Esophagus muscularis mucosa (tissue), 4 donors: ENCODE measurements at places on chromosomes 13 and 19.
A peak's percentile ranks its signal among the peaks of the same experiment; 100 is the strongest.

GRCh38 chr13:112391746-112392145, 15.6 kb downstream of the SPACA7 start:
- DNase-seq, result peak; percentile 57

- DNase-seq, result no peak
Measured at GRCh38 chr13:98201984-98202383, 24.9 kb upstream of the RNF113B start.

DNA sequence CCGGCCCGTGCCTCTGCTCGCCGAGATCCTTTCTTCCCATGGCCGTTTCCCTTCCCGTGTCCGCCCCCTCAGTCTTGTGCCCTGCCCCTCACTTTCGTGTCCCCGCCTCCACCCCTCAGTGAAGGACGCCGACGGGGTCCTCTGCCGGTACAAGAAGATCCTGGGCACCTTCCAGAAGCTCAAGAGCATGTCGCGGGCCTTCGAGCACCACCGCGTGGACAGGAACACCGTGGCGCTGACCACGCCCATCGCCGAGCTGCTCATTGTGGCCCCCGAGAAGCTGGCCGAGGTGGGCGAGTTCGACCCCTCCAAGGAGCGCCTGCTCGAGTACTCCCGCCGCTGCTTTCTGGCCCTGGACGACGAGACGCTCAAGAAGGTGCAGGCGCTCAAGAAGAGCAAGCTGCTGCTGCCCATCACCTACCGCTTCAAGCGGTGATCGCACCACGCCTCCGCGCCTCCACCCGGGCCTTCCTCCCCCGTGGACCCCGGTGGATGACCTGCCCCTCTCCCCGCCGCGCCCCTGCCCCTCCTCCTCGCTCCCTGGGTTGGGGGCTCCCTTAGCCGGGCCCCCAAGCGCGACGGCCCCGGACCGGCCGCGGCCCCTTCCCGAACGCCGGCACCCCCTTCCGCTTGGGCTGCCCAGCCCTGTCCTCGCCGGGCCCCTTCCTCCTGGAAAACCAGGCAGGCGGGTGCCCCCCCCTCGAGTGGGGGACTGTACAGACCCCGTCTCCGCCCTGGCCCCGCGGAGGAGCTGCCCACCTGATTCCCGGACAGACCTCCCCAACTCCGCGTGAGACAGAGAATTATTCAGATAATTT, 2.3 kb upstream of the U2AF2 start:
- DNase-seq, result no peak

GRCh38 chr13:73421310-73421912, 362.6 kb downstream of the KLF5 start:
- no peak for DNase-seq

GRCh38 chr13:110249326-110249725, 57.6 kb downstream of the COL4A1 start:
- peak; percentile 72 for DNase-seq

DNA sequence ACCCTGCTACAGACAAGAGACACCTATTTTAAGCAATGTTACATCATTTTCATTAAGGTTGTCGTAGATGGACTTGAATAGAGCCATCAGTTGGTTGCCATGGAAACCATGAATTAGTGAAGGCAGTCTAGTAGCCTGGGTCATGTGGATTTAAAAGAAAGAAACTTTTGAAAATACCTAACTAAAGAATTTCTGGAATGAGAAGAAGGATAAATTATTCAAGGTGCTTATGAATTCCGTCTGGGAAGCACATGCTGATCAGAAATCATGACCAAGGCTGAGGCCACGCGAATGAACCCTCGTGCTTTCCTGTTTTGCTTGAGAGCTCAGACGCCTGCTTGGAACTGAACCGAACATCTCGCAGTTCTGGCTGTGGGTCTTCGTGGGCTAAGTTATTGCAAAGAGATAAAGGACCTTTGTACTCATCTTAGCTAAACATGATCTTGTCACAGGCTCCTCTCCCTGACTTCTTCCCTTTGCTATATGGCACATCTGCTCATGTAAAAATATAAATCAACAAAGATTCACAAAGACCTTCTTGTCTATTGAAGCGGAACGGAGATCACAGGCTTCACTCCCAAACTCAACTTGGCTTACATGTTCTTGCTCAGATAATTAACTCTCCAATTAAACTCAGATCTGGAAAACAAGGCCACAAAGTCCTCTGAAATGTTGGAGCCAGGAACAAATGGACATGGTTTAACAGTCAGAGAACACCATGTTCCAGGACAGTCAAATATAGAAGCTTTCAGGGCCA, 140.2 kb downstream of the NUFIP1 start:
- no peak for DNase-seq

GRCh38 chr19:5803441-5803751, 1.5 kb upstream of the NRTN start:
- DNase-seq, result no peak

DNA sequence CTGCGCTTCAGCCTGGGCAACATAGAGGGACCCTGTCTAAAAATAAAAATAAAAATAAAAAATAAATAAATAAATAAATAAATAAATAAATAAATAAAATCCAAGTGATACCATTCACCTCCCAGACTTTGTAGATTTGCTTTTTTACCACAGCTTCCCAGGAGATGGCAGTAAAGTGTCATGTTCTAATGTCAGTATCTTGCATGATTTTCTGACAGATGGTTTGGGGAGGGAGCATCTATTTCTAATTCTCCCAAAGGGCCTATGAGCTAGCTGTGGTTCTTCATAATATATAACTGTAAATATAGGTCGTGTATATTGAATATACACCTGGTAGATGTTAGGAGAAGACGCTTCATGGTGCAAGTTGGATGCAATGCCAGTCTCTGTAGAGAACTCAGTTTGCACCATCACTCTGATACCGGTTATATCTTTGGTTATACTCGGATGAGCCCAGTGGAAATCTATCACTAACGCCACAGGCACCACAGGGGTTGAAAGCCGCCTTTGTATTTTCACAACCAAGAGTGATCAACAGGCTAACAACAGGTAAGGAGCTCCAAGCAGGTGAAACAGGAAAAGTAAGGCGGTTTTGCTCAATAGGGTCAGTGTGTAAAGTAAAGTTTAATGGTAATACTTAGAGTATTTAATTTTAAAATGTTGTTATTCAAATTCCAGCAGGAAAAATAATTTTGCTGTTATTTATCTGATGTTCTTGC, 13.9 kb downstream of the APLP1 start:
- DNase-seq, result no peak

DNA sequence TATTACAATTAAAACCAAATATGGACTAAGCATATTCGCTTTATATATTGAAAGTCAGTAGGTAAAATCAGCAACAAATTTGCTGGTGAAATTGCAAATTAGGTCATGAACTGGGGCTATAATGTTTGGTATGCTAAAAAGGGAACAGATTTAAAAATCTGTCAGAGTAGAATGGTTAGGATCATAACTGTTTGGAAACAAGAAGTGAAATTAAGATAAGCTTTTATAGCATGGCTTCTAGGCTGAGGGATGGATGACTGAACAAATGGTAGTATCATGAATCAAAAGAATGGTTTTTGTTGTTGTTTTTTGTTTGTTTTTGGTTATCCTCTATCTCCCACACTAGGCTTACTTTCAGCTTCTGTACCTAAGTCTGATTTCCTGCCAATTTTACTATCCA, 1090.4 kb downstream of the PCDH9 start:
- no peak for DNase-seq

DNA sequence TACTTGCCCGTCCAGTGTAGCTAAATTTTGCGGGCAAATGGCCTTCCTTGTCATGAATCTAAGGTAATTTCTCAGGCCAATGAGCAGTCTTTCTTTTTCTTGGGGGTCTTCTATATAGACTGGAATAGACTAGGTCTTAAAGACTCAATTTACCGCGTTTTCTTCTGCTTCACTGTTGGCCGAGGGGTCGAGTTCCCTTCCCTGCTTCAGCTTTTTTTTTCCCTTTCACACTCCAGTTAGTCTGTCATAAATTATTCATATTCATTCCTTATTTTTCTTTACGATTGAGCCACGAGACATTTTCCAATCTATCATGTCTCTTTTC, 276 bp downstream of the ALG11 start:
- DNase-seq, result no peak

- no peak for DNase-seq
Measured at GRCh38 chr19:53853707-53854106, 14.0 kb upstream of the MYADM start.

GRCh38 chr19:57438925-57439324, 3.8 kb downstream of the ZNF749 start:
- no peak for DNase-seq

DNA sequence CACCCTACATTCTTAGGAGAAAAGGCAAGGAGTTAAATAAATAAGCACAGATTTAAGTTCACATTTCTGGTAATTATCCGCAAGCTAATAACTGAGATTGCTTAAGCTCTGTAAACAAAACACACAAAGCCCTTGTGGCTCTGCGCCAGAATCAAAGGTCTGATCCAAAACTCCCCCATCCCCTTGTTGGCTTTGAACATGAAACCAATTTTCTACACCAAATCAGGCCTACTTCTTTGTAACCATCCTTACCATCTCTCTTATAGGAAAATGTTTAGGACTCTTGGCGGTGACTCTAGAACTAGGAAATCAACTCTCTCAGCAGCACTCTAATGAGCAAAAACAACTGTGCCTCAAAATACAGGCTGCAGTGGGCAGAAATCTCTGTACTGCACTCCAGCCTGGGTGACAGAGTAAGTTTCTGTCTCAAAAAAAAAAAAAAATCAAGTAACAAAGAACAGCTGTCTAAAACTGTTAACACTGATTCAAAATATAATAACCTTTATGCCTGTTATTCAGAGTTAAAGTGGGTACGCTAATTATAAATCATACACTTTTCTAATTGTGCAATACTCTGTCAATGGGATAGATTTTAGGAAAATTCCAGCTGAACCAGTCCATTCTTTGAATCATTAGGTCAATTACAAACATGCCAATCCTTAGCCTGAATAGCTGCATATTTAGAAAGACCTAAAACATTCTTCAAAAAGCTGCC, 25.8 kb downstream of the ABCC4 start:
- no peak for DNase-seq

DNA sequence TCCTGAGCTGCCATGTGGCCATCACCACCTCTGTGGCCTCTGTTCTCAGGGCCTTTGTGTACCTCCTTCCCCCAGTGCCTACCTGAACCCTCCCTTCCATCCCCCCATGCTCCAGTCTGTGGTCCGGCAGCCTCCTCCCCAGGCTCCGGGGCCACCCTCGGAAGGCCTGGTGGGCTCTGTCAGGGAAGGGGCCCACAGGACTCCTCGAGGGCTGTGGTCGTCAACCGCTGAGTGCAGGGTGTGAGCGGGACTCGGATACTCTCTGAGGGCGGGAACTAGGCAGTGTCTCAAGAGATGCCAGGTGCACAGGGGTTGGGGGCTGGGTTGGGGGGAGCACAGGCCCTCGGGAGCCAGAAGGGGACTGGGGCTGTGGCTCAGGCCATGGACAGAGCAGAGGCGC, 3.9 kb downstream of the MAP2K7 start:
- no peak for DNase-seq

DNA sequence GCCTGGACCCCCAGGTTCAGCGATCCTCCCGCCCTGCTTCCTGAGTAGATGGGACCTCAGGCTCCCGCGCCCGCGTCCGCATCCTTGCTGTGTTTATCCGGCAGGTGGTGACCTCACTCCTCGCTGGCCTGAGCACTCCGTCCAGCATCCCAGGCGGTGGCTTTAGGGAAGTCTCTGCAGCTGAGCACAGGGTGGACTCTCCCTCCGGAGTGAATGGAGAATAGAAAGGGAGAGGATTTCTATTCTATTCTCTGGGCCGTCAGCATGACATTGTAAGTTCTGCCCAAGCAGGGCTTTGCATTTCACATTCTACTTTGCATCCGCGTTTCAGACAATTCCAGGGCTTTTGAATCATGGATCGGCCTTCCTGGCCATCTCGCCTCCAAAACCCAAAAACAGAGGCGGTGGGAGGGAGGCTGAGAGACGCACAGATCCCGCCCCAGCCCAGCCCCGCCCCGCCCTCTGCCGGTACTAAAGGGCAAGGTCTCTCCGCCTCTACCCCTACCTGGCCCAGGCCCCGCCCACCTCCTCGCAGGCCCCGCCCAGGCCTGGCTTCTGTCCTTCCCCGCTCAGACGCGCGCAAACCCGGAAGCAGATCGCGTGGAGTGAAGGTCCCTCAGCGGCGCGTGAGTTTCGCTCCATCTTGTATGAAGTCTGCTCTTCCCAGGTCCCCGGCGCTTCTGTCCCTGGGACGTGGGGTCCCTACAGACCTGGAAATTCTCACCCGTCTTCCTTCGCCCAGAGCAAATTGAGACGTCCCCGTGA, at the start of gene ZNF525:
ZNF525 (plus strand) TSS at position 572 of the 765 bp plus-strand sequence. CDS start 6,577 bp downstream, outside the sequence.
- DNase-seq, result peak; percentile 97

- DNase-seq, result no peak
Measured at GRCh38 chr19:31089681-31090080, 259.6 kb downstream of the TSHZ3 start.

GRCh38 chr13:78046331-78046730, 127.7 kb upstream of the EDNRB start:
- no peak for DNase-seq
